COR-L47 (cell line): ENCODE measurements at places on chromosomes 4 and X.

- DNase-seq = no peak
These were observed 127.4 kb upstream of the SFRP2 start for GRCh38 chr4:153916273-153916755.

- DNase-seq = no peak
These were observed 477.6 kb upstream of the INTU start for GRCh38 chr4:127155116-127155515.

- DNase-seq = no peak
These were observed 279.7 kb upstream of the ARX start for GRCh38 chrX:25295466-25295865.

DNA sequence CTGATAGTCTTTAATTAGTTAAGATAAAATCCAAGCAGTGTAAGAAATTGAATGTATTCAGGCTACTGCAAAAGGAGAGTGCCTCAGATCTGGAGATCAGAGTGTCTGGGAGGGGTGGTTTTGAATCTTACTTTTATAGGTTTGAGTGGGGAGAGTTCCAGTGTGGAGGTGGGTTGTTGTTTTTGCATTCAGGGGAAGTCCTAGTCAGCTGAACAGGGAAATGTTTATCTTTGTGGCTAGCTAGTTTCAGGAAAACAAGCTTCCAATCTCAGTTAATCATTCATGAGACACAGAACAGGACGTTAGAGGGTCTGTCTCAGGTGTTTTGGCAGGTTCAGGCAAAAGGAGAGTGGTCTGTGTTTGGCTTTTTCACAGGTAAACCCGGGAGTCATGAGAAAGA lies 26.0 kb downstream of the ZNF81 start:
- no peak for DNase-seq

GRCh38 chrX:8403988-8404387 lies 60.6 kb upstream of the VCX3B start:
- DNase-seq = no peak
